ENCODE measurements at places on chromosomes 11 and 22.
A peak's percentile ranks its signal among the peaks of the same experiment; 100 is the strongest.

- no peak for DNase-seq
These were observed 8.8 kb upstream of the ST14 start for GRCh38 chr11:130150790-130151189.

DNA sequence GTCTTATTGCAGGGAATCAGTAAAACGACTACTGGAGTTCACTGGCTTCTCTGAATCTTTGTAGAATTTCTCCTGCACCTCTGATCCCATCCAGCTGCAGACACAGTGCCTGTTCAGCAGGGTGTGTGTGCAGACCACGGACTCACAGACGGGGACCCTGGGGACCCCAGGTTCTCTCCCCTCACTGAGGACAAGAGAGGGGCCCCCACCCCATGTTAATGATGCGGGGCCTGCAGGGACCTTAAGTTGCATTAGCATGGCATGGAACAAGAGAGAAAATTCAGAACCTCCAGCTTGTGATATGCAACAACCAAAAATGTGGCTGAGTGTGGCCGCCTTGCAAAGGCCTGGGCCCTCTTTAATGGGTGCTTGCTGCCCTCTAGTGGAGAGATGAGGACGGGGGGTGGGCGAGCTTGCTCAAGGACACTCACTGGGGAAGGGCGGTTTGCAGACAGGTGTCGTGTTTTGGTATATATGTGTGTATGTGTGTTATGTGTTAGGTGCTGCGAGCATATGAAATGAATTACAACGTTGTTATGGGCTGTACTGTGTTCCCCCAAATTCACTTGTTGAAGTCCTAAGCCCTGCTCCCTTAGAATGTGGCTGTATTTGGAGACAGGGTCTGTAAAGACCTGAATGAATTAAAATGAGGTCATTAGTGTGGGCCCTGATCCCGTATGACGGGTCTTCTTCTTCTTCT lies 84.4 kb upstream of the SEPTIN5 start:
- DNase-seq, result peak; percentile 24

DNA sequence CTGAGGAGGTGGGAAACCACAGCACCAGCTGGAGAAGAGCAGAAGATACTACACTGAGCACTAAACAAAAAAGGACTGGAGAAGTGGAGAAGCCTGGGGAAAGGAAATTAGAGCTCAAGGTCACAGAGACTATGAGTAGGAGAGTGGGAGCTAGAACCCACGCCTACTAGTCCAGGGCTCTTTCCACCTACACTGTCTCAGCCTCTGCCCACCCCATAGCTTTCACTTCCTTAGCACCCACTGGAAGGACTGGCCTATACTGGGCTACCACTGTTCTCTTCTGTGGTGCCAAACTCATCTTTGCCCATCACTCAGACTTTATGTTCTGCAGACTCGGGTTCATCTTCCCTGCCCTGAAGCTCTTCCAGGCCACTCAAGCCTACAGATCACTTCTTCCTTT lies 94.3 kb upstream of the PHOX2A start:
- DNase-seq, result no peak

DNA sequence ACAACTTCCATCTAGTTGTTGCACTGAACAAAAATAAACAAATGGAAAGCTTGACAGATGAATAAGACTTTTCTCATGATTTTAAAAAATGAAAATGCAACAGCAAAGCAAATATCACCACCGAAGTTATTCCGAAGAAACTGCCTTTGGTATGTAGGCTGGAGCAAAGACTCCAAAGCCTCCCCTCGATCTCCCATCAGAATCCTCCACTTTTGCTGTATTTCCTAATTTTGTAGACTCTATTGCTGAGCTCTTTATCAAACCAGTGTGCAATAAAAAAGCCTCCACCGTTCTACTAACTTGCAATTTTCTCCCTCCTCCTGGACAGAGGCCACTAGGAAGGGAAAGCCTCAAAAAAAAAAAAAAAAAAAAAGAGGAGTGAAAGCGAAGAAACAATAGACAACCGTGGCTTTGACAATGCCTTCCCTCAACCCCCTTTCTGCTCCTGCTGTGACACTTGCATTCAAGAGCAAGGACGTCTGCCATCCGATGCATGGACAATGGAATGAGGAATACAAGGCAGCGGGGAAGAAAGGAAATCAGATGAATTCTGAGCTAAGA lies 190.9 kb upstream of the BLID start:
- no peak for DNase-seq

DNA sequence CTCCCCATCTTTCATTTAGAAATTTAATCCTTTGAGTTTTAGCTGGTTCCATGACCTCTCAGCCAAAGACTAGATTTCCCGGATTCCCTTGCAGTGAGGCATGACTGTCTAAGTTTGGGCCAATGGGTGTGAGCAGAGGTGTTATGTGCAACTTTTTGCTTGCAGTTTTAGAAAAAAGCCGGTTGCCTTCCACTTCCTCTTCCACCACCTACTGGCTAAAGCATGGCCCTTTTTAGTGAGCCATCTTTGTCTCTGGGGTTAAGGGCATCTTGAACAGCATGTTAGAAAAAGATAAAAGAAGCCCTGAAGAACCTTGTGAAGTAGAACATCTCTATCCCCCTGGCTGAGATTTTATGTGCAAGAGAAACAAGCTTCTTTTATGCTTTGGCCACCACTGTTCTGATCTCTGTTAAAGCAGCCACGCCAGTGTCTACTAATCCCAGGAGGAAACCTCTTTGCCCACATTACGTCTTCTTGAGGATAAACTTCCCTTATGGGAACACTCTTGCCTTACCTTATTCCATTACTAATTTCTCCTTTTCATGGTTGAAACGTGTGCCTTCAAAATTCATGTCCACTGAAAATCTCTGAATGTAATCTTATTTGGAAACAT lies 279.9 kb downstream of the TENM4 start:
- no peak for DNase-seq

DNA sequence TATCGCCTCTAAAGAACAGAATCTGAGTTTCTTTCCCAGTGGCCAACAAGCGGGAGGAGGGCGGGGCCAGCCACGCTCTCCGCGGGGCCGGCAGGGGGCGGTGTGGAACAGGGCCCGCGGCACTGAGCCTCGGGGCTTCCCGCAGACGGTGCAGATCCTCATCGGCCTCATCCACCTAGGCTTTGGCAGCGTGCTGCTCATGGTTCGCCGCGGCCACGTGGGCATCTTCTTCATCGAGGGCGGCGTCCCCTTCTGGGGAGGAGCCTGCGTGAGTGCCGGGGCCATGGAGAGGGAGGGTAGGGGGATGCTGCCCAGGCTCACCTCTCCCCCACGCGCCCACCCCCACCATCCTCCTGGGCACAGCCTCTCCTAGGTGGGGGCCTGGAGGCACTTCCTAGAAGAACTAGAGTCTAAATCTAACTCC lies 10.7 kb downstream of the MS4A15 start:
- DNase-seq, result no peak

- no peak for DNase-seq
These were observed 470.2 kb upstream of the API5 start for GRCh38 chr11:42841556-42841955.

Data from AG09309 (cell line).